ENCODE measurements at places on chromosomes 2 and 18.
A peak's percentile ranks its signal among the peaks of the same experiment; 100 is the strongest.

- DNase-seq = no peak
Observed at GRCh38 chr2:21009662-21010225, 34.1 kb downstream of the APOB start.

- peak; percentile 74 for DNase-seq
Observed at GRCh38 chr2:113124181-113124961, 3.0 kb upstream of the IL1RN start.

DNA sequence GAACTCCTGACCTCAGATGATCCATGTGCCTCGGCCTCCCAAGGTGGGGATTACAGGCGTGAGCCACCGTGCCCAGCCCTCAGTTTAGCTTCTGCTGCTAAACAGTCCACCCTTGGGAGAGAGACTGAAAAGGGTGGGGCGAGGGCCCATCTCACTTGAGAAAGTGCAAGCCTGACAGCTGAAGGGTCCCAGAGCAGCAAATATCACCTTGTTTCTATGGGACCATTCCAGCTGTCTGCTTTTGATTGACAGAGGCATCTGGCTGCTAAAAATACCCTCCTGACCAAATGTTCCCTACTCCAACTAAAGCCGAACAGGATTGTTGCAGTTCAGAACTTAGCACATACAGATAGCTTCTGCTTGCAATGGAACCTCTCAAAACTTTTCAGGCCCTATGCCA, 436 bp upstream of the SMYD1 start:
- DNase-seq = no peak

- DNase-seq = no peak
Observed at GRCh38 chr2:70659551-70659950, 105.9 kb upstream of the TGFA start.

DNA sequence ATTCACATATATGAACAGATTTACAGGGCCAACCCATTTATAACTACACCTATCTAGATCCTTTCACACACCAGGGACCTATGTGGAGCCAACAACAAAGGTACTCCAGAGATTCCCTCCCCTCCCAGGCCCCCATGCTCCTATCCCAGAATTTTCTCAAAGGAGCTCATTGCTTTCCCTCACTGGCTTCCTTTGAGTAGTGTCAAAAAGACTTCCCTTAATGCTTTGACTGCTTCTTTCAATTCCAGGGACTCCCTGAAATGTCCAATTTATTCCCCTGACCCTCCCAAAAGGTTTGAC, 46.6 kb downstream of the IKZF2 start:
- no peak for DNase-seq

Data from OCI-M1 (cell line).